ENCODE measurements at places on chromosomes 5 and 9. TPM values are rescaled to one million over a fixed set of nuclear protein-coding genes. Genes with fewer than 3 reads are reported as not detected.

The JMY gene
- 5.6 TPM for total RNA-seq

GRCh38 chr5:149299451-149300054, 27.9 kb downstream of the AFAP1L1 start:
- DNase-seq = no peak

The SKIC3 gene
- total RNA-seq = 111 TPM

DNA sequence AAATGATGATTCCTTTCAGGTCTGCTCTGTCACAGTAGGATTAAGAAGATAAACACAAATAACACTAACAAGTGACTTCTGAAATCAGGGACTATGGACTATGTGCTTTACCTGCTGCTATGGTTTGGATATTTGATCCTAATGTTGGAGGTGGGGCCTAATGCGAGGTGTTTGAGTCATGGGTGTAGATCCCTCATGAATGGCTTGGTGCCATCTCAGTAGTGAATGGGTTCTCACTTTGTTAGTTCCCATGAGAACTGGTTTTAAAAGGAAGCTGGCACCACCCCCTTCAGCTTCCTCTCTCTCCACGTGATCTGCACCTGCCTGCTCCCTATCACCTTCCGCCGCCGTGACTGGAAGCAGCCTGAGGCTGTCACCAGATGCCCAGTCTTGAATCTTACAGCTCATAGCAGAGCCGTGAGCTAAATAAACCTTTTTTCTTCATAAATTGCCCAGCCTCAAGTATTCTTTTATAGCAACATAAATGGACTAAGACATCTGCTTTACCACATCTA, 3.3 kb downstream of the PPIC start:
- DNase-seq = no peak

The NDUFB6 gene
- 78.6 TPM for total RNA-seq

DNA sequence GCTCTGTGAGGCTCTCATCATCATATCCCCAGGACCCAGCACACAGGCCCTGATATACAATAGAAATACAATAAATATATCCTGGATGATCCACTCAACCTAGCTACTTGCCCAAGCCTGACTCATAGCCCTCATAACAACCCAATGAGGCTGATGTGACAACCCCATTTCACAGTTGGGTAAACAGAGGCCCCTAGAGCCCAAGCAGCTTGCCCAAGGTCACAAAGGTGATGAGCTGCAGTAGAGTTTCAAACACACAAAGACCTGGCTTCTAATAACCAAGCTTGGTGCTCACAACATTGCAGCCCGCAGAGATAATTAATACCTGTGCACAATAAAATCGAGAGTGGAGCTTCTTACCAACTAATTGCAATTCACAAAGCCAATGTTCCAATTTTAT, 3.2 kb upstream of the AKNA start:
- DNase-seq = no peak

DNA sequence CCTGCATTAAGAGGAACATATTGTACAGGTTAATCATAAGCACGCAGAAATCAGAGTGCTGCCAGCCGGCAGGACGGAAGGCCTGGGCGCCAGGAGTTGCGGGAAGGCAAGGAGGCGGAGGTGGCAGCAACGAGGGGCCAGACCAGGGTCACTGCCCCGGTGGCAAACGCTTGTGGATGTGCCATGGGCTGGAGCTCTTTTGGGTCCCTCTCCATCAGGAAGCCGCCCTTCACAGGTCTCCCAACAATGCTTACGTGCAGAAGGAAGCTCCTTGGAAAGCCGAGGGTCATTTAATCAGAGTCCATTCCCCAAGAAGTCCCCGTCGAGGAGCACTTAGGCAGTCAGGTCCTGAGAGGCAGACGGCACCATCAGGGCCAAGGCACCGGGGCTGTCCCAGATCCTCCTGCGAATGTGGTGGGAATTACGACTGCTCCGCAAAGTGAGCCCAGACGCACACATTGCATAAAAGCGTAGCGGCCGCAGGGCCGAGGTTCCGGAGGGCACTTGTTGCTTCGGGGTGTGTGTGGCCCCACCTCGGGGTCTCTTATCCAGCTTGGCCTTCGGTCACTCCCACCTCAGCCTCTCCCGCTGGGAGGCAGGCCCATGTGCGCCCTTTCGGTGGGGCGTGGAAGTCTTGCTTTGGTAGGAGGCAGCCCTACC, 20.5 kb downstream of the MRPL36 start:
- no peak for DNase-seq

DNA sequence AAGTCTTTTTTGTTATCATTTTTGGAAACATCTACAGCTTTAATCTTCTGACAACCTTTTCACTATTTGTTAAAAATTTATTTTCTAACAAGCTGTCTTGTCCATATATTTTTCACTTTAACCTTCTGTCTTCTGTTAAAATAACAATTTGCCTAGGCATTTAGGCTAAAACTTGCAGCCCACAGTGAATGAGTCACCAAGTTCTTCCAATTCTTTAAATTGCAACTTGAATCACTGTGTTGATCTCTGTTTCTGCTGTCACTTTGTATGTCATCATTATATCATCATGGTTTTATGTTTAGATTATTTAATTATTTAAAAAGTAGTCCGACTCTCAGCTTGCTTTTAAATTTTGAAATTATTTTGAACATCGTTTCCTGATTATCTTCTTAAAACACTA, 473.8 kb upstream of the PTPRD start:
- no peak for DNase-seq

The DND1 gene
- 0.38 TPM for total RNA-seq

DNA sequence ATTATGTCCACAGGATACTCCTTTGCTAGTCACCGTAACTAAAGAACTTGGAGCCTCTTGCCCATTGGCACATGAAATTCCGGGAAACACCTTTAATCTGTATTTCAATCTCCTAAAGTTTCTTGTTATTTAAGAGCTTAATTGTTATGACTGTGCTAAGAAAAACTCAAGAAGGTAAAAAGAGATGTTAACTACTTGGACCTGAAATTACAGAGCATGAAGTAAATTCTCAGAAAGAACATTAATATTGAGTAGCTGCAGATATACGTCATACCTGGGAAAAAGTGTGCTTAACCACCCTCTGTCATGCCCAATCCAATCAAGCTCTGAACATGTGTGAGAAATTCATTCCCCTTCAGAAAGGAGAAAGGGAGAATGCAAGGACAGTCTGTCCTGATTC, 394.9 kb upstream of the PTGER4 start:
- DNase-seq = no peak

- no peak for DNase-seq
These were observed 14.3 kb downstream of the IRF1 start for GRCh38 chr5:132475987-132476875.

GRCh38 chr5:36644727-36645126, 38.3 kb downstream of the SLC1A3 start:
- no peak for DNase-seq

The TMEM232 gene
- 0.73 TPM for total RNA-seq

The STPG3 gene
- total RNA-seq = not detected

GRCh38 chr9:131660466-131661405, 79.1 kb downstream of the RAPGEF1 start:
- DNase-seq = no peak

The ANGPTL2 gene
- total RNA-seq = 15.0 TPM

The PHYHD1 gene
- 7.0 TPM for total RNA-seq

DNA sequence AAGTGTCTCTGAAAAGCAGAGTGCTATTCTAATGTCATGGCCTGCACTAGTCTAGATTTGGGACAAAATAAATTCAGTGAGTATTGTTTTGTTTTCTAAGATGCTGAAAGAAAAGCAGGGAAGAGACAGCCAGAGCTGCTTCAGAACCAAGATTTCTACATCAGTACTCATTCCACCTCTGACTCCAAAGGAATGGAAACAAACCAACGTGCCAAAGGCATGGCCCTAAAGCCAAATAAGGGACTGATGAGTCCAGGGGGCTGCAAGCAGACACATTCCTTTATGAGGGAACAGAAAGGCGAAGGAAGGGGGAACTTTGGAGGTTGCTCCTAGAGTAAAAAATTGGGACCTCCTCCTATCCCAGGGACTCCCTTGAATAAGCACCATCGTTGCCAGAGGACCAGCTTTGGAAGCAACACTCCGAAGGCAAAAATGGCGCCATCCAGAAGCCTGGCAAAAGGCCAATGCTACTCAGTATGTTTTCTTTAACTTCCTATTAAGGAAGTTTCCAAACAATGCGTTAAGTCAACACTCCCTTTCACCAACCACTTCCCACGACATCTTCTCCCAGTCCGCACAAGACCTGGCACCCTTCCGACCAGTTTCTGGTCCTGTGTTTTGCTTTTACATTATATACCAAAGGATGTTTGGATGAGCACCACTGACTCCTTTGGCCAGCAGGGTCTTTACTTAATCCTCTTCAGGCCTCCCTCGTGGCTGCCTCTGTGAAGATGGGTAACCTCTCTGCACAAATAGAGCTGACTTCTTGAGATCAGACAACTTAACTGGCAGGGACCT, 31.6 kb downstream of the ADAM19 start:
- DNase-seq = no peak

The DDX41 gene
- 105 TPM for total RNA-seq

- peak; percentile 10 for DNase-seq
These were observed 166.4 kb downstream of the PAM start for GRCh38 chr5:102921341-102922044.

GRCh38 chr5:96657068-96657467, 5.1 kb upstream of the CAST start:
- peak; percentile 91 for DNase-seq

DNA sequence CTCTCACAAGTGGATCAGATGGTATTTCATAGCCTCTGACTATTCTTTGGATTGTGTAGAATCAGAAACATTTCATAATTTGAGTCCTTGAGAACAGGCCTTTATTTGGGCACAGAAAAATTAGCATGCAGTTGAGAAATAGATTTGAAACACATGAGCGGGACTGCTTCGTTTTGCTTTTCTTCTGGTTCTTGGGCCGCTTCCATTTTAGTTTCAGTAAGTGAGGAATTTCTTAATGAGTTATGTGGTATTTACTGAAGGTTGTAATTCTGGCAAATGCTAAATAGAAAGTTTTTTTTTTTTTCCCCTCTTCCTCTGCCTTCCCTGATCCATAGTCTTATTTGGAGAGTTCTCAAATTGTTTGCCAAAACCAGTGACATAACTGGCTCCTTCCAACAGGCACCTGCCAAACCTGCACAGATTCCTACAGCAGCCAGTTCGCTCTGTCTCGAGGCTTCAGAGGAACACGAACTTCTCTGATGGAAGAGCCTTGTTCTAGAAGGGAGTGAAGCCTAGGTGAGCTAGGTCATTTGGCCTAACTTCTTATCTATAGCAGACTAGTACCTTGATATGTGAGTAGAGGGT, 71.2 kb upstream of the SLC28A3 start:
- DNase-seq = no peak

The OBP2B gene
- not detected for total RNA-seq

DNA sequence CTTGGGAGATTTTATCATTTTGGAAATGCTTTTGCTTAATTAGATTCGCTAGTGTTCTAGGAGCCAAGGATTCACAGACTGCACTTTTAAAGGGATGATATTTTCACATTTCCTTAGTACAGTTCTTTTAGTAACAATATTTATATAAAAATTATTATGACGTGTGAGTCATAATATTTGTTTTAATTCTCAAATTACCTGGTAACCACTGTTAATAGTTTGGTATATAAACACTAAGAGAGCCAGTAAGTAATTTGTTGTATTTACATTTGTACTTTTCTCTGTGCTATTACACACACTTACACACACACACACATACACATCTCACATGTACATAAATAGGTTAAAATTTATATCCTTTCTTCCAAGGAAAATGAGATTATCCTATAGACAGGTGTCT, 58.8 kb upstream of the RAD23B start:
- no peak for DNase-seq

- DNase-seq = no peak
These were observed 3.2 kb downstream of the MACROH2A1 start for GRCh38 chr5:135395866-135396265.

GRCh38 chr5:180784497-180785097, 18.0 kb downstream of the MGAT1 start:
- DNase-seq = peak; percentile 90

- no peak for DNase-seq
These were observed 44.5 kb downstream of the SPRY4 start for GRCh38 chr5:142280066-142281007.

The IFNA21 gene
- not detected for total RNA-seq

The NXNL2 gene
- total RNA-seq = 8.8 TPM

- no peak for DNase-seq
These were observed 22.4 kb downstream of the RNF130 start for GRCh38 chr5:180049185-180049548.

- no peak for DNase-seq
These were observed 234.4 kb upstream of the DAPK1 start for GRCh38 chr9:87263291-87263690.

GRCh38 chr9:103985077-103985476, 109.0 kb upstream of the SMC2 start:
- DNase-seq = no peak

The CCNO gene
- 0.14 TPM for total RNA-seq

- no peak for DNase-seq
These were observed 205.2 kb upstream of the MAP3K1 start for GRCh38 chr5:56610093-56610698.

GRCh38 chr5:84383816-84384603, 670 bp downstream of the EDIL3 start:
- DNase-seq = no peak

- no peak for DNase-seq
These were observed 61.8 kb upstream of the LRRTM2 start for GRCh38 chr5:138936968-138937345.

GRCh38 chr5:172561151-172561550, 79.9 kb upstream of the NEURL1B start:
- DNase-seq = peak; percentile 16

DNA sequence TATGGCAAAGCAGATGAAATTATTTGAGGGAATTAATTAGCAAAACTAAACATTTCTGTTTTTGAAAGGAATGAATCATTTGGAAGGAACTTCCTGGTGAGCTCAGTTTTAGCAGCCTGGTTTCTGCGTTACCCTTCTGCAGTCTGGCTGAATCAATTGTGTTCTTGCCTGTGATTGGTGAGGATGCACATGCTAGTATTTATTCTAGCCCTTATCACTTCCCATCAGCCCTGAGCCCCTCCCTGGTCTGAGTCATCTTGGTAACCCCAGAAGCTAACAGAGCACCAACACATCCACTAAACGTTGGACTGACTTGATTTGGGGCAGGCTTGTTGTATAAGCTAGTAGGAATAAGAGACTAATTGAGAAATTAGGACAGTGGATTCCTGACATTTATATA, 6.6 kb downstream of the TJP2 start:
- DNase-seq = peak; percentile 99

- no peak for DNase-seq
These were observed 12.0 kb downstream of the GPSM1 start for GRCh38 chr9:136339173-136339957.

- no peak for DNase-seq
These were observed 38.5 kb downstream of the CYSTM1 start for GRCh38 chr5:140213370-140213983.

DNA sequence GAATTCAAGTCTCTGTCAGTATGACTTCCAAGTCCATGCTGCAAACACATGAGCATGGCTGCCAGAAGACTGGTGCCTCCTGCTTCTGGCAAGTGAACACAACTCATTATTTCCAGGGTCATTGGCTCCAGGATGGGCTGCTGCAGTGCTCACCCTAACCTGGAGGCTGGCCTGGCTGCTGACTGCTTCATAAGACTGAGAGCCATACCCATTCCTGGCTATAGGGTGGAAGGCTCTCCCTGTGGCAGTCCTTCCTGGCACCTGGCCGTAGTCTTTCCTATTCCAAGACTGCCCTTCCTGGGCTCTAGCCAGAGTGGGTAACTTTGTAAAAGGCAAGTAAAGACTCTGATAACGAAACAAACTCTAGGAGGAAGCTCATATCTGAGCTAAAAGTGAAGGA, 51.2 kb downstream of the CXXC5 start:
- DNase-seq = no peak
